ENCODE measurements at places on chromosomes 7 and 10.

- DNase-seq = no peak
Observed at GRCh38 chr7:151517601-151518104, 2.0 kb downstream of the RHEB start.

- DNase-seq = no peak
Observed at GRCh38 chr7:28473571-28474281, 61.4 kb downstream of the CREB5 start.

- DNase-seq = no peak
Observed at GRCh38 chr10:62805231-62806099, 945 bp downstream of the ADO start.

GRCh38 chr10:128191847-128192246 lies 65.6 kb upstream of the MKI67 start:
- DNase-seq = no peak

- peak; percentile 12 for DNase-seq
Observed at GRCh38 chr7:144738708-144739314, 97.0 kb downstream of the TPK1 start.

Measured in NCI-H774 (cell line).